ENCODE measurements at places on chromosomes 4 and X.

DNA sequence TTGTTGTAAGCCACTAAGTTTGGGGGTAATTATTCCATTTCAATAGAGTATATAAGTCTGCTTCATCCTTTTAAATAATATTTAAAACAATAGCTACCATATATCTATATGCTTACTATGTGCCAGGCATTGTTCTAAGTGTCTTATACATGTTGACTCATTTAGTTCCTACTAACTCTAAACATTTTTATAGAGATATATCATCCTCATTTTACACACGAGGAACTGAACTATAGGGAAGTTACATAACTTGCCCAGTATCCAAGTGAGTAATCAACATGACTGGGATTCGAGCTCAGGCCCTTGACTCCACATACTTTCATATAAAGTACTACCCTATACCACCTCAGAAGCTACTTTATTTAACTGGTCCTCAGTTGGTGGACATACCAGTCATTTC is 175.3 kb upstream of the RAI2 start:
- no peaks in the 10 kb centered on the region for H3K4me1 ChIP-seq
- no peak overlapping the region for H3K27ac ChIP-seq
- no peaks in the 10 kb centered on the region for H3K27me3 ChIP-seq
- no peaks in the 10 kb centered on the region for H3K36me3 ChIP-seq
- no peak overlapping the region for H3K4me3 ChIP-seq

DNA sequence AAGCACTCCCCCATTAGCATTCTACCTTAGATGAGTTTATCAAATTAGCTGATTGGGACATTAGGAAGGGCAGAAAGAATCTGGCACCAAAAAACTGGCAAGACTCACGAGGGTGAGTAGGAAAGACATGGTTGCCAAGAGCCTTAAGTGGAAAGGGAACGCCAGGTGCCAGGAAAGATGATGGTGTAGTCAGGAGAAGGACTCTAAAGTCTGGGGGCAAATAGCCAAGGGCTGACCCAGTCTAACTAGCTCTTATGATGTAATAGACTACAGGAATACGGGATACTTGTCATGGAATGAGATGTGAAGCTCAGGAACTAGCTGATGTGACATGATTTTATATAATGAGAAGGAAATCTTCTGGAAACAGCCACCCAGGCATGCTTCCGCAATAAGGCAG is 94.8 kb downstream of the MBNL3 start:
- no peak overlapping the region for H3K27ac ChIP-seq
- no peaks in the 10 kb centered on the region for H3K4me1 ChIP-seq
- peaks cover 4% of the 10 kb centered on the region for H3K36me3 ChIP-seq
- DNase-seq, result no peak
- H3K27me3 ChIP-seq, result no peaks in the 10 kb centered on the region

GRCh38 chr4:70714079-70714887 is 7.5 kb upstream of the RUFY3 start:
- no peak overlapping the region for H3K27ac ChIP-seq
- peaks cover 9% of the 10 kb centered on the region for H3K4me1 ChIP-seq
- no peaks in the 10 kb centered on the region for H3K36me3 ChIP-seq
- H3K4me3 ChIP-seq, result no peak overlapping the region

GRCh38 chr4:38094419-38094818 is 134.2 kb downstream of the PTTG2 start:
- H3K4me1 ChIP-seq, result no peaks in the 10 kb centered on the region
- no peaks in the 10 kb centered on the region for H3K27me3 ChIP-seq
- H3K36me3 ChIP-seq, result peaks cover 37% of the 10 kb centered on the region
- no peak overlapping the region for H3K4me3 ChIP-seq
- no peak overlapping the region for H3K27ac ChIP-seq

DNA sequence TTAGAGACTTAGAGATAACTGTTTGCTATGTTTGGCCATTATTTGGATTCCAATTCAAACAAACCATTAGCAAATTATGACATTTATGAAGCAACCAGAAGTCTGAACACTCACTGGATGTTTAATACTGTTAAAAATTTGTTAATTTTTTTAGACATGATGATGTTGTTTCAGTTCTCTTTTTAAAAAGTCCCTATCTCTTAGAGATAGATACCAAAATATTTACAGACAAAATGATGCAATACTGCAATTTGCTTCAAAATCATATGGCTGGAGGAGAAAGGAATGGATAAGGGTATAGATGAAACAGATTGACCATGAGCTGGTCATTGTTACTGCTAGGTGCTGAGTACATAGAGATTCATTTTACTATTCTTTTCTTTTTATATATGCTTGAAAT is 534.6 kb downstream of the BCOR start:
- no peaks in the 10 kb centered on the region for H3K4me1 ChIP-seq
- H3K4me3 ChIP-seq, result no peak overlapping the region
- H3K36me3 ChIP-seq, result no peaks in the 10 kb centered on the region
- H3K27me3 ChIP-seq, result no peaks in the 10 kb centered on the region

DNA sequence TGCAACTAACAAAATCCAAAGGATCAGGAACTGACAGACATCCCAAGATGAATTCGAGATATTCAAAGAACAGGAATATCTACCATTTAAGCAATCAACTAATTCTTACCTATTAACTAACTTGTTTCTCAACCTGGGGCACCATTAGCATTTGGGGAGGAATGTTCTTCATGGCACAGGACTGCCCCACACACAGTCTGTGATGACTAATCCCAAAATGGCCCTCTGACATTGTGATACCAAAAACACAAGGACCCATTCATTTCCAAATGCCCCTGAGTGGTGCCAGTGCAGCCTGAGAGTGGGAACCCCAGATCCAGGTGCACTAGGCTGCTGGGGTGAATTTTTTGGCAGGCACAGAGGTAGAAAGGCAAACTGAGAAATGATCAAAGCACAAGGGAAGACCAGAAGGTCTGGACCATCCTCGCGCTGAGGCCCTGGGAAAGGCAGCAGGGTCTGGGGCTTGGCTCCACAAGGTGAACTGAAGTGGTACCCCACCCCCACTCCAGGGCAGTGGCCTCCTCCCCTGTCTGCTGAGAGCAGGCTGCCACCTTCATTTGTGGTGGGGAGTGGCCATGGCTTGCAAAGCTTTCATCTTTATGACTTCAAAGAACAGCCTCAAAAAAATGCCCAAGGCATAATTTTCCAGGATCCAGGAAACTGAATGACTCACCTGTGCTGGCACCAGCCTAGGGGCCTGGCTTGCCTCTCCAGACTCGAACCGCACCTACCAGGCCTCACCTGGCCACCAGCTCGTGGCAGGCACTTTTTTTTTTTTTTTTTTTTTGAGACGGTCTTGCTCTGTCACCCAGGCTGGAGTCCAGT is 122.4 kb downstream of the BCOR start:
- H3K27me3 ChIP-seq, result no peaks in the 10 kb centered on the region
- no peak for DNase-seq
- H3K4me1 ChIP-seq, result peaks cover 12% of the 10 kb centered on the region
- H3K27ac ChIP-seq, result no peak overlapping the region
- no peaks in the 10 kb centered on the region for H3K36me3 ChIP-seq

- no peak overlapping the region for H3K4me3 ChIP-seq
- no peaks in the 10 kb centered on the region for H3K27me3 ChIP-seq
Observed at GRCh38 chrX:79630033-79631009, 263.2 kb upstream of the ITM2A start.

DNA sequence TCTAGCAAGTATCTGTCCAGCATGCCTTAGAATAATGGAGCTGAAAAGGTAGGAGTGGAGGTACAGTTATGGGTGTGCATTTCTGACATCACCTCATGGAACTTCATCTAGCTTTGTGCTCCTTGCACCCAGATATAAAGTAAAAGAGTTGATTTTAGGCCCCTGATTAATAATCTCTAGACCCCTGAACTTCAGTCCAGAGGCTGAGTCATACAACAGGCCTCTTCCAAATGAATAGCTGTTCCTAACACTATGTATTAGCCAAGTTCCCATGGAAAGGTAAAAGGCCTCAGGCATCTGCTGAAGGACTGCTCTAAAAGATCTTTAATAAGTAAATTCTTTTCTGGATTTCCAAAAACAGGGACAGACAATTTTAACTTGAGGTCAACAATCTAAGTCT is 16.2 kb downstream of the TBC1D9 start:
- H3K4me3 ChIP-seq, result no peak overlapping the region
- H3K36me3 ChIP-seq, result no peaks in the 10 kb centered on the region
- DNase-seq, result no peak

GRCh38 chrX:115337491-115338144 is 48.1 kb downstream of the LUZP4 start:
- no peaks in the 10 kb centered on the region for H3K27me3 ChIP-seq
- no peak overlapping the region for H3K27ac ChIP-seq
- no peak overlapping the region for H3K4me3 ChIP-seq
- no peaks in the 10 kb centered on the region for H3K4me1 ChIP-seq
- H3K36me3 ChIP-seq, result no peaks in the 10 kb centered on the region
